ENCODE measurements at places on chromosomes 5 and 9.

DNA sequence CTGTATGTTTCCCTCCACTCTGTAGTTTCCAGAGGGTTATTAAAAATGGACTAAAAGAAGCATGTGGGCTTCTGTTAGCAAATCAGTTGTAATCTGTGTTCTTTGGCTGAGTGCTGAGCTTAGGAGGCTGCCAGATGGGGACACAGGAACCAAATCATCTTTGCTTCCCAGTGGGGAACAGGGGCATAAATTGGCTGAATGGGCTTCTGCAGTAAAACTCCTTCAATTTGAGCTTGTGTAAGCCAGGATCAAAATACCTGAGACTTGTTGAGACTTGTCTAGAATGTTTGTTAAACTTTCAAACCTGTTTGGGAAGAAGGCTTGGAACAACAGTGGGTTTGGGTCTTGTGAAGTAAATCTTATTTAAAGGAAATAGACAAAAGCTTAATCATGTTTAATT, 32.2 kb upstream of the TNFAIP8 start:
- no peak for DNase-seq

- DNase-seq: no peak
These were observed 41.9 kb upstream of the UBQLN1 start for GRCh38 chr9:83749706-83750105.

DNA sequence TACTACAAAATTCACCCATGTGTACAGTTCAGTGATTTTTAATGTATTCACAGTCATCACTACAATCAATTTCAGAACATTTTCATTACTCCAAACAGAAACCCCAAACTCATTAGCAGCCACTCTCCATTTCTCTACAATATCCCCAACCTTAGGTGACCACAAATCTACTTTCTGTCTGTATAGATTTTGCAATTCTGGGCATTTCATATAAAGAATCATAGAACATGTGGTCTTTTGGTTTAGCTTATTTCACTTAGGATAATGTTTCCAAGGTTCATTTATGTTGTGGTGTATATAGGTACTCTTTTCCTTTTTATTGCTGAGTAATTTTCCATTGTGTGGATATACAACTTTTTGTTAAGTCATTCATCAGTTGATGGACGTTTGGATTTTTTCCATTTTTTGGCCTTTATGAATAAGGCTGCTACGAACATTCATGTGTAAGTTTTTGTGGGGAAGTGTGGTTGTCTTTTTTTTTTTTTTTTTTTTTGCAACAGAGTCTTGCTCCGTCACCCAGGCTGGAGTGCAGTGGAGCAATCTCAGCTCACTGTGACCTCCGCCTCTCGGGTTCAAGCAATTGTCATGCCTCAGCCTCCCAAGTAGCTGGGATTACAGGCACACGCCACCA, 54.5 kb downstream of the DOCK8 start:
- no peak for DNase-seq

GRCh38 chr9:35570709-35571504, 34.2 kb upstream of the TESK1 start:
- no peak for DNase-seq

DNA sequence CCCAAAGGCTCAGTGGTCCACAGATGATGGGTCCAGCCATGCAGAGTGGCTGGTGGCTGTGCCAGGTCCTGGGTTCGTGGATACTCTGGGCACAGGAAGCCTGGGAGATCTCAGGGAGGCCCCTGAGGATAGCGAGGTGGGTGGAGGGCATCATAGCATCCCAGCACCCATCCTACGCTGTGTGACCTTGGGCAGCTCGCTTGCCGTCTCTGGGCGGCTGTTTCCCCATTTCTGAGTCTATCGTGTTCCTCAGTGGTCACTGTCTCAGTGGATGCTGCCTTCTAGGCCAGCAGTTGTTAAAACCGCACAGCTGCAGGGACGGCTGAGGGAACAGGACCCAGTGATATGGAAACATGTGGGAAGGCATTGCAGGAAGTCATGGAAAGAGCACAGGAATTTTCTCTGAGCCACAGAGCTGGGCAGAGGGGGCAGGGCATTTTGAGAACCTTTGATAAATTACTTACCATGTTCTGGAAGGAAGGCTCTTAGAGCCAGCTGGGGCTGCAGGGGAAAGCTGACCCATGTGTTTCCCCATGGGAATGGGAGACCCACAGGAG, 86.4 kb upstream of the COL5A1 start:
- no peak for DNase-seq

- DNase-seq: no peak
These were observed 189.3 kb upstream of the PIK3R1 start for GRCh38 chr5:68026092-68026885.

- no peak for DNase-seq
These were observed 28.8 kb downstream of the C5orf15 start for GRCh38 chr5:133939668-133940067.

- no peak for DNase-seq
These were observed 48.5 kb upstream of the ZNF354A start for GRCh38 chr5:178778919-178779318.

GRCh38 chr5:74201334-74202081, 439.0 kb downstream of the ENC1 start:
- DNase-seq: no peak

GRCh38 chr5:122237906-122238305, 74.1 kb upstream of the SNCAIP start:
- DNase-seq: no peak

- DNase-seq: no peak
These were observed 103.2 kb downstream of the NR2F1-AS1 start for GRCh38 chr5:93477816-93478215.

DNA sequence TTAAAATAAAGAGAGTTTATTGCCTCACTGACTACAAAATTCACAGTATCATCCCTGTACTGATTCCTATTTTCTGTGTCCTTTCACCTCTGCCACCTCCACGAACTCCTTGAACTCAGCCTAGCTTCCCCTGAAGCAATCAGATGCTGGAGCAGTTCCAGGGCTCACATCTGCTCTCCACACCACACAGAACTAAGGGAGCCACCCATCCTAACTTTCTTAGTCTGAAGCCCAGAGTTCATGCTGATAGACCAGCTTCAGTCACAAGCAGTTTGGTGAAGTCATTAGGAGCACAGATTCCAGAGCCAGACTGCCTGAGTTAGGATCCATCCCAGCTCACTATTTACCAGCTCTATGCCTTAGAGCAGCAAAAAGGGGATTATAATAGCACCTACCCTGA, 15.6 kb upstream of the EPB41L4A start:
- DNase-seq: no peak

DNA sequence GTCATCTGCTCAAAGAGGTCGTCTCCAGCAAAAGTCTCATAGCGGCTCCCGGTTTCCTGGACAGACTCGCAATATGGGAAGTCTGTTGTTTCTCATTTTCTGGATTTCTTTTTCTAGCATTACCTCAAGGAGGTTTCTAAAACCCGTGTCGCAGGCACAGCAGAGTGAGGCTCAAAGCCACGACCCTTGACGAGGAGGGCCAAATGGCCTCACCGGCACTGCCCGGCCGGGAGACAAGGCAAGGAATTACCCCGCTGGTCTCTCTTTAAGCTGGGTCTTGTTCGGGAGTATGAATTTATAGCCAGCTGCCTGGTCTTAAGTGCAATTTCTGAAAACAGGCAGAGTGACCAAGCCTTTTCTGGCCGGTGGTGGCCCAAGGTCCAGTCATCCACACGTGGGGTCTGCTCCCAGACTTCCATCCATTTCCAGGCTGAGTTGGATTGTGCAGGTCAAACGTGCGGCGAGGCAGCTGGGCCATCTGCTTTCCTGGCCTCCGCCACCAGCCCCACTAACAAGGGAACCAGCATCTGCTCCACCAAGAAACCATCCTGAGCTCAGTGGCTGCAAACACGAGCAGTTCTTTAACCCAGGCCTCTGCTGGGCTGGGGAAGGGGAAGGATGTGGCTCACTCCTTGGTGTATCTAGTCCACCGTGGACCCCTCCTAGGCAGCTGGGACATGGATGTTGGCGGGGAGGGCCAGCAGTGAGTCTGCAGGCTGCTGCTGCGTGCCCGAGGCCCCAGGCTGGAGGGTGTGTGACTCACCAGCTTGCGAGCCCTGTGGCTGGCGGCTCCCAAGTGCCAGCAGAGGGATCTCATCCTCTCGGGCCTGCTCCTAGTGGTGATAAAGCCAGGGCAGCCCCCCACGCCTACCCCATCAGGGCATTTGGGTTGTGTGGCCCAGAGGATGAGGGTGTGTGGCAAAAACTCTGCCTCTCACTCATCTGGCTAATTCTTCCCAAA, 55.6 kb upstream of the COL5A1 start:
- no peak for DNase-seq

- DNase-seq: no peak
These were observed 4.3 kb downstream of the SMIM3 start for GRCh38 chr5:150782850-150783249.

DNA sequence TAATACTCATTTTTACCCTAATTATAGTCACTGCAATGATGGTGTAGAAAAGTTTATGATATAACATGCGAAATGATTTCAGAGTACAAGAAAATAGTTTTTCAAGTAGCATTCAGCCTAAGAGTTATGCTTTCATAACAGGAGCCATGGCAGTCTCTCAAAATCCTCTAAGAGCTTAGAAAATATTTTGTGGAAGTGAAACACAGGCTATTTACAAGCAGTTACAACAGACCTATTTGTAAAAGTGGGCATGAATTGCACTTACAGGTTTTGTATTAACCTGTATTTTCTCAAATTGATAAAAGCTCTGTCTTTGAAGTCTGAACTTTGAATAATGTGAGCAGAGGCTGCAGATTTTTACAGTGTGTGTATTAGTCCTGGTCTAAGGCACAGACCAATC, 523.3 kb downstream of the LRRC70 start:
- no peak for DNase-seq

- no peak for DNase-seq
These were observed 80.8 kb upstream of the ICE1 start for GRCh38 chr5:5341531-5342292.

- no peak for DNase-seq
These were observed 61.9 kb downstream of the SNX24 start for GRCh38 chr5:122907276-122907675.

DNA sequence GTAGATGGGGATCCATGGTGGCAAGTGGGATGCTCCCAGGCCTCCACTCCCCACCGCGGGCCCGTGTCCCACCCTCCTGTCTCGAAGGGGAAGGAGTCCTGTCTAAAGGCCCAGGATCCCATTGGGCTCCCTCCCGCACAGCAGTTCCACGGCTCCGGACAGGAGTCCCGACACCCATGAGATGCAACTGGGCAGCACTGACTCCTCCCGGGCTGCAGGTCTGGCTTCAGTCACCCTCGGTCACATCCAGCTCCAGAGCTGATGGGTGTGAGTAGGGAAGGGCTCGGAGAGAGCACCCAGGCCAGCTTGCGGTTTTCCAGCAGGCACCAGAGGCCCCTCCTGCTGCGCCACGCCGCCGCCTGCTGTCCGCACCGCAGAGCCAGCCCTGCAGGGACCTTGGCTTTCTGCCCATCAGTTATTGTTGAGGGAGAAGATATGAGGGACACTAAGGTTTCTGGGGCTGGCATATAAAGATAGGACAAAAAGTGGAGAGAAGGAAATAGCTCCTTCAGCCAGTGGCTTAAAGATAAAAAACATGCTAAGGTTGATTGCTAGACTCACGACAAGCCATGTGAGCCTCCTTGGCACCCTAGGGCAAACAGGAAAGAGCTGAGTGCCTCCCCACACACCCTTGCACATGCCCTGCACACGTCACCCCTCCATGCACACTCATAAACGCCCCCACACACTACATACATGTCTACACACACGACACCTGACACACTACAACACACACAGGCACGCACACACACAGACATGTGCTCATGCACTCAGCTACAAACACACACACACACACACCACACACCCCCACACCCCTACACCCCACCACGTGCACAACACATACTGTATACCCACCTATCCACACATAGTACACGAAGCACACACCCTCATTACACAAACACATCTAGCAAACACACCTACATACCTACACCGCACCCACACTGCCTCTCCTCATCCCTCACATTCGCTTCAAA, 79.0 kb downstream of the AK8 start:
- no peak for DNase-seq

GRCh38 chr5:131389096-131389868, 125.4 kb downstream of the CDC42SE2 start:
- no peak for DNase-seq

- DNase-seq: no peak
These were observed 107.8 kb downstream of the KCNIP1 start for GRCh38 chr5:170611449-170612090.

GRCh38 chr9:114657705-114658104, at the start of gene TEX53:
Gene TEX53, minus strand, starts transcription at chr9:114657805. Its CDS starts 31 bp downstream, at chr9:114657774.
- no peak for DNase-seq

GRCh38 chr9:120490888-120491595, 88.9 kb downstream of the CDK5RAP2 start:
- no peak for DNase-seq

- no peak for DNase-seq
These were observed 241.8 kb downstream of the TRIM32 start for GRCh38 chr9:116928884-116929283.

DNA sequence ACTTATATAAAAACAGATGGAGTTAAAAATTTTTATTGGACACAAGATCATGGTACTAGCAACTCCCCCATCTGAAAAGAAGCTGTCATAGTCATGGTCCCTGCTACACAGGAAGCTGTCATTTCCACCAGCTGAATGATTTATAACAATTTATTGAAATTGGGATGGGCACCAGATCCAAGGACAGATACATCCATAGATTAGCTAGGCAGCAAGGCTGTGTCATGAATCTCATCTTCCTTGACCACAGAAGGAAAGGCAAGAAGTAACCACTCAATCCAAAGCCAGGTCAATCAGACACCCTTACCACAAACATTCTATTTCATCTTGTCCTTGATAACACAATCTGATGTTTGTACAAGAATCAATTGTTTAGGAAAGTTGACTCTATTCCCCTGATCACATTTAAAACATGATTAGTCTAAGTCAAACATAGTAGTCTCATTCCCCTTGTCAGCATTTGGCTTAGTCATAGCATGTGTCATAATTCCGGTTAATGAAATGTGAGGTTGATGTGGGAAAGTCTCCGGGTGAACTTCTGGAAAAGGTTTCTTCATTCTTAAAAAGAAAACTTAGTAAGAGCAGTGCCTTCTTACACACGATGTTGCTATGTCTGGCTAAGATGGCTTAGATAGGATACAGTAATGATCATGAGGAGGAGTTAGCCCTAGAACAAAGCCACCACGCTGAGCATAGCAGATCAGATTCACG, 462.6 kb upstream of the PAPPA start:
- DNase-seq: no peak

DNA sequence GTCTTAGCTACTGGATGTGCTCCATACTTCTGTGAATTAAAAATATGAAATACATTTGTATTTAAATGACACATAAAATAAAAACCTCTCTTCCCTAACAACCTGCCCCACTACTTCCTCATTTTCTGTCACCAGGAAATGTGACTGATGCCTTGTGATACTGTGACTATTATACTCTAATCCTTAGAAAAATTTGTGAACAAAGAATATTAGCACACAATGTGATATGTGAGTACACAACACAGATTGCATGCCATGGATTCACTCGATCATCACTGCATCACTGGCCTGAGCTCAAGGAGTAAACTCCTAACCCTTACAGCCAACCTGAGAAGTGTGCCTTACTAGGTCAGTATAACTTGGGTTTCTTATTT, 281.0 kb downstream of the EFNA5 start:
- DNase-seq: no peak

- DNase-seq: no peak
These were observed 29.4 kb upstream of the SPATA31D4 start for GRCh38 chr9:81898851-81899250.

GRCh38 chr9:114263853-114264510, 58.9 kb upstream of the ORM1 start:
- no peak for DNase-seq

Data from CD8-positive, alpha-beta memory T cell (primary cell).